ENCODE measurements at places on chromosomes 4 and X. TPM values are rescaled to one million over a fixed set of nuclear protein-coding genes. Genes with fewer than 3 reads are reported as not detected.

MAGEB2 gene
- total RNA-seq = not detected

GAGE12E gene
- not detected for total RNA-seq

ZAR1 gene
- not detected for total RNA-seq

USP11 gene
- 61.2 TPM for total RNA-seq

TMEM150C gene
- 5.0 TPM for total RNA-seq

PPEF2 gene
- not detected for total RNA-seq

MYOZ2 gene
- total RNA-seq = 0.18 TPM

SLC49A3 gene
- 0.20 TPM for total RNA-seq

DCAF12L1 gene
- total RNA-seq = not detected

DSPP gene
- not detected for total RNA-seq

MUC7 gene
- not detected for total RNA-seq

UGT2B11 gene
- not detected for total RNA-seq

FAAH2 gene
- 7.8 TPM for total RNA-seq

NHS gene
- 2.5 TPM for total RNA-seq

ASB5 gene
- not detected for total RNA-seq

CYBB gene
- 0.23 TPM for total RNA-seq
